EH (cell line): ENCODE measurements at places on chromosomes 2 and 18.
A peak's percentile ranks its signal among the peaks of the same experiment; 100 is the strongest.

- DNase-seq = no peak
Measured at GRCh38 chr2:86027922-86028765, 77.5 kb downstream of the POLR1A start.

GRCh38 chr2:105114551-105114950 lies 76.7 kb downstream of the MRPS9 start:
- DNase-seq = peak; percentile 70

GRCh38 chr2:9686061-9686460 lies 55.3 kb upstream of the YWHAQ start:
- DNase-seq = no peak

GRCh38 chr2:35714883-35715282 lies 640.7 kb upstream of the CRIM1 start:
- DNase-seq = no peak

GRCh38 chr2:37318401-37318800 lies 6.2 kb downstream of the PRKD3 start:
- peak; percentile 70 for DNase-seq

GRCh38 chr2:152509772-152510491 lies 175.0 kb downstream of the FMNL2 start:
- DNase-seq = no peak

DNA sequence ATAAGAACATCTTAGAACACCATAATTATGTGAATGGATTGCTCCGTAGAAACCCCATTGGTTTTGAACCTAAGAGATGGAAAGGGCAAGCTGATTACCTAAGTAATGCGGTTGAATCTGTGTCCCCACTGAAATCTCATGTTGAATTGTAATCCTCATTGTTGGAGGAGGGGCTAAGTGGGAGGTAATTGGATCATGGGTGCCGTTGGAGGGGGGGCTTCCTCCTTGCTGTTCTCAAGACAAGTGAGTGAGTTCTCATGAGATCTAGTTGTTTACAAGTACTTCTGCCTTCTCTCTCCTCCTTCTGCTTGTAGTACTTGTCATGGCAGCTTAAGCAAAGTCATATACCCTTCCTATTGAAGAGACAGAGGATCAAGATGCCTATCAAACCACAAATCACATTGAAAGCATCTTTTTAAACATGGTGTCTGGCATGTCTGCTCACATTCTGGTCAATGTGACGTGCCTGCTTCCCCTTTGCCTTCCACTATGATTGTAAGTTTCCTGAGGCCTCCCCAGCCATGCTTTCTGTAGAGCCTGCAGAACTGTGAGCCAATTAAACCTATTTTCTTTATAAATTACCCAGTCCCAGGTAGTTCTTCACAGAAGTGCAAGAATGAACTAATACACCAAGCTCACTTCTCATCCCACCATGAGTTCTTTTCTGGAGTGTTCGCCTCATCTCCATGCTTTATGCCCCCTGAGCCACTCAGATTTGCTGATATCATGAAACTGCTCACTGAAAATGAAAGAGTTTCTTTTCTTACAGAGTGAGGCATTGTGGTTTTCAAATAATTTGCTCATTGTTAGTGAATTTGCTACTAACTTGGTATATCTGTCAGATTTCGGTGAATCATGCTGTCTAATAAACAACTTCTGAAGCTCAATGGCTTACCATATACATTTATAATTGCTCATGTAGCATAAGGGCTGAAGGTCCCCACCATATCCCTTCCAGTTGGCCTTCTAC lies 23.6 kb downstream of the KCNE4 start:
- DNase-seq = peak; percentile 64

DNA sequence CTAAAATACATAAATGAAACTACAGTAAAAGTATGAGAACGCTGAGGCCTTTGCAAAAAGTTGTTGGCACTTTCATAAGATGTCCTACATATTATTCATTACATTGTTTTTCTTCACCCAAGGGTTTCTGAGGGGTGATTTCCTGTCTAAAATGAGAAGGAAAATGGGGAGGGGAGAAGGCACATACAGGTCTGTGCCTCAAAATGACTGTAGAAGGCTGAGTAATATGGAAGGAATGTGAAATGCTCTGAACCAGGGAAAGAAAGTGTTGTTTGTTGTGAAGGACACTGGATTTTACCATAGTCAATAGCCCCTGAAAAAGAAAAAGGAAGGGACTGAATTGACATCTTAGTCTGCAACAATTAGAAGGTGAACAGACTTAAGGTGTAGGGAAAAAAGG lies 99.5 kb upstream of the RNF152 start:
- peak; percentile 91 for DNase-seq

GRCh38 chr2:46082531-46083485 lies 214.4 kb upstream of the EPAS1 start:
- DNase-seq = peak; percentile 98

DNA sequence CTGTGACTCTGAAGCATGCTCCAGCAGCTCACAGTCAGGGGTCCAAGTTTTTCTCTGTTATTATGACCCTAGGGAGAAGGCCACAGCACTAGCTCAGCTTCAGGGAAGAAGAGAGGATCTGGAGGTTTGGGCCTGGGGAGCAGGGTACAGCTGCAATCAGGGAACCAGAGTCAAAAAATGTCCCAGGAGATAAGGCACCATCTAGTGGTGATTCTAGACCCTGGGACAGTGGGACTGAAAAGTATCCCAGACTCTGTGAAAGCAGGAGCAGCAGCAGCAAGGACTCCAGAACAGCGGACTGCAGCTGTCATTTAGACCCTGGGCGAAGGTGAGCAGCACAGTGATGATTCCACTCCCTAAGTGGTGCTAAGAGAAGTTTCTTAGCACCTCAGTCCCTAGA lies 278.4 kb upstream of the DDX18 start:
- no peak for DNase-seq

GRCh38 chr2:127226132-127226519 lies 6.0 kb upstream of the CYP27C1 start:
- DNase-seq = no peak

DNA sequence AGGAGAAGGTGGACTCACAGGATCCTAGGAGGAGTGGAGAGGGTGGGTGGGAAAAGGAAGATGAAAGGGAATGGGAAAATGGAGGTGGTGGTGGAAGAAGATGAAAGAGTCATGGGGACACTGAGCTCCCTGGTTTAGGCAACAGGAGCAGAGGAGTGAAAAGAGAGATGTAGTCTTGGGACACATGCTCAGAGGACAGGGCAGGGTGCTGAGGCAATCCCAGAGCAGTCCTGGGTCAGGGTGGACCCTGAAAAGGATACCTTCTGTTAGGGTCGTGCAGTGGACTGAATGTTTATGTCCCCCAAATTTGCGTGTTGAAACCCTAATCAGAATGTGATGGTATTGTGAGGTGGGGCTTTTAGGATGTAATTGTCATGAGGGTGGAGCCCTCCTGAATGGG lies 37.9 kb downstream of the SUCLG1 start:
- DNase-seq = no peak

DNA sequence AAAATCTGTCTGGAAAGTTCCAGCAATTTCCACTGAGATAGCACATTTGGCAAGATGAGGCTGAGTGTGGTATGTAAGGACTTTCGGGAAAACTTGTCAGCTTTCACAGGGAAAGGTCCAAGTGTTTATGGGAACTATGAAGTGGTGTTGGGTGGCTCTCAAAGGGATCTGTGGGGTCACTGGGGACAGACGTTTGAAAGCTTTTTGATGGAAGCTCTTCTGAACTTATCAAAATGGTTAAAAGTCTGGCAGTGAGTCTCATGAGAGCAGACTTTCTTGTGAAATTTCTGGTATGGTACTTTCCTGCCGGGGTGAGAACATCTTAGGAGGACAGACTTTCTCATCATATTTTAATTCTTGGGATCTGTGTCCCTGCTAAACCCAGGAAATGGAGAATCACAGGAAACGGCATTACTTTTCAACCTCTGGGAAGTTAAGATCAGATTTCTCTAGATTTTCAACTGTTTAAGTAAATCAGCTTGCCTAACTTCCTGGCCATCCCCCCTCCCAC lies 546.3 kb upstream of the ZEB2 start:
- DNase-seq = peak; percentile 54

GRCh38 chr2:21040468-21041377 lies 3.1 kb downstream of the APOB start:
- DNase-seq = no peak

DNA sequence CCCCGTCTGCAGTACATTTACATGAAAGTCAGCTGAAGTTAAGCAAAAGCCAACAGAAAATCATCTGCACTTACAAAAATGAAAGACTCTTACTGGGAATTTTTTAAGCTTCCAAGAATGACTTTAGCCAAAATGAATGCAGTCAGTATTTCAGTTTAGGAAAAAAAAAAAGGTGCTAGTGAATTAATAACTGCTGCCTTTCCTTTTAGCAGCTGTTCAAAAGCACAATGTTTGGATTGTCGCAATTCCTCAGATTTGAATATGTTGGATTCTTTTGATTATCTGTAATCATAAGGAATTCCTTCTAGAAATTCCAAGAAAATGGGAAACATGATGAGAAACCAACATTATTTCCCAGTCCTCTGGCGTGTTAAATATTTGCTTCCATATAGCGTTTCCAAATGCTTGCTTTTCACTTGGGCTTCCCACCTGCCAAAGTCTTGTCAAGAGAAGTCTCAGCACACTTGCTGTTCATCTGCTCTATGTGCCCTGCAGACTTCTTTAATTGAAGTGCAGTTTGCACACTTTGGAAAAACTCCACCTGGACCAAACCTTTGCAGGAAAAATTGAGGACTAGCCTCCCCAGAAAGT lies 653.0 kb upstream of the SLC39A10 start:
- DNase-seq = no peak

- no peak for DNase-seq
Measured at GRCh38 chr2:28516430-28516829, 20.6 kb downstream of the PLB1 start.

- no peak for DNase-seq
Measured at GRCh38 chr18:48771641-48772375, 179.0 kb downstream of the SMAD7 start.

- peak; percentile 21 for DNase-seq
Measured at GRCh38 chr2:10028988-10029874, 14.1 kb upstream of the KLF11 start.

DNA sequence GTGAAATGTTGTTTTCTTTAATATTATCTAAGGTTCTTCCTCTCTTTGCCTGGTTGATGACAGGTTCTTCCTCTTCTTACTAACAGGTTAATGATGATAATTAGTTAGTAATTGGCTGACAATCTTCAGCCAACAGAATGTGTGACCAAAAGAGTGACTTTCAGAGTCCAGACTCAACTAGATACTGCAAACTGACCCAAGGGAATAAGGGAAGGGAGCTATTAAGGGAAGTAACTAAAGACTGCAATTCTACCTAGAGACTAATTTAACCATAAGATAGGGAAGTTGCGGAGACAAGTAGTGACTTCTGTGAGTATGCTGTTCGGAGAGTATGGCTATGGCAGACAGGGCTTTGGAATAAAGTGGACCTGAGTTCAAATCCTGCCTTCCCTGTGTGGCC lies 127.3 kb upstream of the TACR1 start:
- no peak for DNase-seq

DNA sequence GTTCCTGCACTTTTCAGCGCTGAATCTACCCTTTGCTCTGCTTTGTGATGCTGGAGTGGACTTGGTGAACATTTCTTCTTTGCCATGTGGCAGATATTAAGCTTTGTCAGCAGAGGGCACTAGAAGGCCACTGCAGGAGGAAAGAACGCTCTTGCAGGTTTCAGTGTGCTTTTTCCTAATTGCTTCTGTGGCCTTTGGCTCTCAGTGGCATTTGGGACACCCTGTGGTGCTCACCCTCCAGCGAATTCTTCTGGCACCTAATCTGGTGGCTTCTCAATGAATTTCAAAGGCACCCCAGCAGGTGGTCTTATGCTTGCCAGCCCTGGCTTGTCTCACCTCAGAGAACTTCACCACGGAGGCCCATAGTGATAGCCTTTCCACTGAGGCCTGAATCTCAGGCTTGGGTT lies 146.7 kb downstream of the MYO3B start:
- DNase-seq = peak; percentile 36

GRCh38 chr18:45155526-45155925 lies 459.8 kb upstream of the SLC14A2 start:
- DNase-seq = no peak

GRCh38 chr2:60659026-60659425 lies 97.0 kb upstream of the PAPOLG start:
- DNase-seq = no peak

DNA sequence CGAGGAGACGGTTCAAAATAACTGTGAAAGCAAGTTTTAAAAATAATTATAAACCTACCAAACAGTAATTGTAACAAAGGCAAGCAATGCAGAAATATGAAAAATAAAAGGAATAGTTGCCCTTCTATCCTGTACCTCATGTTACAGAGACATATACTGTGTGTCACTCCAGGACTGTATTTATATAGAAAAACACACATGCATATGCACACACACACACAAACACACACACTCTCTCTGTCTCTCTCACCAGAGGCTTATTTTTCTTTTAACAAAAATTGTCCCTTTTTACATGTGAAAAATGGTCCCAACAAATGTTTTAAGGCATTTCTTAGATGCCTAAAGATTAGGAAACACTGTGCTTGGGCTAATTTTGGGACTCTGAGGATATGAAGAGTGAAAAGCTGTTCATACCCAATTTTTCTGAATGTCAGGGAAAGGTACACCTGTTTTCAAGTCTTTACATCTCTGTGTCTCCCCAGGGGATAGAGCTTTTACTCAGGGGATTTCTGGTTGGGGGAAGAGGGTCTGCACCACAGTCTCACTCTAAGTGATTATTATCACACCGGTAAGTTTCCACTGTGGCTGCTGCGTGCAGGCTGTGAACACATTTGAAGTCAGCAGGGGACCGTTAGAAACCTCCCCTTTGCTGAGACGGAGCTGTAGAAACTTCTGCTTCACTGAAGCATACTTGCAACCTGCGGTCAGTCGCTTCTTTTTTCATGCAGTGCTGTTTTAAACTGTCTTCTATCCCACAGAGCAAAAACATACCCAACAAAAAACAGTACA lies 51.4 kb upstream of the SPAG16 start:
- DNase-seq = peak; percentile 33

DNA sequence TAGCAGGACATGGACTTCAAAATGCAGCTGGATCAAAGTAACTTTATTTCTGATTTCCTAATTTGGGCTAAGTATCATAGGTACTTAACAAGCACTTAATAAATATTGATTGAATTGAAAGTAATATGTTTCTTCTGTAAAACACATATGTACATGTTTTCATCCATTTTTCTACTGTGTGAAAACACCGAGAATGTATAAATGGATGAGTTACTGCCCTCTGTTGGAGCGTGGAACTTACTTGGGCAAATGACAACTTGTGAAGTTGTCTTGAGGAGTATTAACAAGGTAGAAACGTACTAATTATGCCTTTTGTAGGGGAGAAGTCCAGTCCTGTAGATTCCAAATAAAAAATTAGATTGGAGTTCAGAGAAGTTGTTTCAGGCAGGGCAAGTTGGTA lies 87.2 kb downstream of the PHLPP1 start:
- DNase-seq = no peak

- peak; percentile 10 for DNase-seq
Measured at GRCh38 chr2:55268288-55268906, 634 bp downstream of the MTIF2 start.

DNA sequence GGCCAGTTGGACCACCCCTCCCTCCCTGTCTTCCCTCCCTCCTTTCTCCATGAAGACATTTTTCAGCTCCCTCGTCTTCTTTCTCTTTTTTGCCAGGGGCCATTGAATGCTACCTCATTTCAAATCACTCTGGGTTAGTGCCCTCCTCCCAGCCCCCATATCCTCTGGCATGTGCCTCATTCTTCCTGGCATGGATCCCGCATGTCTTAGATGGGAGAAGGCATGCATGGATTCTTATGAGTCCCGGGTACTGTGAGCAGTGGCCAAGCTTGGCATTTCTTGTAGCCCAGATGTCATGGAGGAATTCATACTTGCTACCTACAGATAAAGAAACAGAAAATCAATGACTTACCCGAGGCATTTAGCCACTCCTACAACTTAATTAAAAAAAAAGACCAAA lies 9.0 kb upstream of the HAAO start:
- peak; percentile 58 for DNase-seq

- DNase-seq = peak; percentile 36
Measured at GRCh38 chr2:172540421-172540820, 15.5 kb upstream of the PDK1 start.
